ENCODE measurements at places on chromosomes 2 and 18.

DNA sequence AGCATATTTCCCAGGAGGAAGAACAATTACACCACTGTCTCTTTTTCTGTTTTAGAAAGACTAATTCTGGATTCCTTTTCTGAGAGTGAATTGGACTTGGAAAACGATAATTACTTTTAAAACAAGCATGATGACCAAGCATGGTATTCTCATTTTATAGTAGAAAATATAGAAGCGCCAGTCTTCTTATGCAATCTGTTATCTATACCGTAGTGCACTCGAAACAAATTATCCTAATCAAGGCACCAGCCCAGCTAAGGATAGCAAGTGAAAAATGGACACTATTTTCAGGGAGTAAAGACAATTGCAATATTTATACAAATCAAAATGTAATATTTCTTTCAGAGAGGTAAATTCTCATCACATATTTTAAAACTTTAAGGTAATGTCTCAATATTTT is 892.1 kb upstream of the POU3F3 start:
- DNase-seq, result no peak

DNA sequence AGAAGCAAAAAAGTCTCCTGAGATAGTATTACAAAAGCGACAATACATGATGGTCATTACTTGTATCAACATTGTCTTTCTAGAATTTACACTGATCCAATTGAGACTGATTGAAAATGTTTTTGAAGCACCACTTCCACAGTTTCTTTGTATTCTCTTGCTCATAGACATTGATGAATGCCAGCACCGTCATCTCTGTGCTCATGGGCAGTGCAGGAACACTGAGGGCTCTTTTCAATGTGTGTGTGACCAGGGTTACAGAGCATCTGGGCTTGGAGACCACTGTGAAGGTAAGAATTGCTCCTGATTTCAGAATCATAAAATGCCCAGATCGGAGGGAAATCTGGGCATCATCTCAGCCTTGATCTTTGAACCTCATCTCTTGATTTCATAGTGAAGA is 175.1 kb upstream of the RASGRP3 start:
- DNase-seq, result no peak

DNA sequence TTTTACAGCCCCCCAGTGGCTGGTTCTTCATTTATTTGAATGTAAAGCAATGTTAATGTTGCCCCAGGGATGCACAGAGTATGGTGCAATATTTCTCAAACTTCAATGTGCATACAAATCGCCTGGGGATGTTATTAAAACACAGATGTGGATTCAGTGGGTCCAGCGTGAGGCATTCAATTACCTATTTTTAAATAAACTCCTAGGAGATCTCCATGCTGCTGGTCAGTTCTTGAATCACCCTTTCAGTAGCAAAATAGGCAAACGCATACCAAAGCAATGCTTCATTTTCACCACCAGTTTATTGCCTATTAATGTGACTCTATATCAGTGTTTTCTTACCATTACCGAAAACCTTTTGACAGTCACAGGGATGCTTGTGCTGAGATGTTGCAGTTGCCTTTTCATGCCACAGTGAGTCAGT is 530.7 kb downstream of the CBLN2 start:
- DNase-seq, result no peak

DNA sequence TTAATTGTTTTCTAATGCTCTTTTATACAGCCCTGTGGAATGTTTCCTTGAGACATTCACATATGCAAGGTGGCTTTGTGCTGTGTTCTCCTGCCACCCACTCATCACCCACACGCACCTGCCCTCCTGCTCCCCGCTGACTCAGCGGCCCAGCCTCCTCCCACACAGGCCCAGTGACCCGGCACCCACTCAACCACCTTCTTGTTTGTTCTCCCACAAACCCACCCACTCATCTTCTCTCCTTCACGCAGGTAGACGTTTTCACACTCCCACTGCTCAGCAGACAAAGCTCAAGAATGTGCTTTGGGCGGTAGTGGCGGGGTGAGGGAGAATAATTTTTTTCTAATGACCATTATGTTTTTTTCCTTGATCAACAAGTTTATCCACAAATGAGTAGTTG is 28.6 kb upstream of the NEMP2 start:
- DNase-seq, result no peak

- peak; percentile 62 for DNase-seq
Measured at GRCh38 chr2:237693291-237693994, 66.1 kb downstream of the LRRFIP1 start.

- no peak for DNase-seq
Measured at GRCh38 chr18:69109686-69110085, 291.0 kb upstream of the DOK6 start.

DNA sequence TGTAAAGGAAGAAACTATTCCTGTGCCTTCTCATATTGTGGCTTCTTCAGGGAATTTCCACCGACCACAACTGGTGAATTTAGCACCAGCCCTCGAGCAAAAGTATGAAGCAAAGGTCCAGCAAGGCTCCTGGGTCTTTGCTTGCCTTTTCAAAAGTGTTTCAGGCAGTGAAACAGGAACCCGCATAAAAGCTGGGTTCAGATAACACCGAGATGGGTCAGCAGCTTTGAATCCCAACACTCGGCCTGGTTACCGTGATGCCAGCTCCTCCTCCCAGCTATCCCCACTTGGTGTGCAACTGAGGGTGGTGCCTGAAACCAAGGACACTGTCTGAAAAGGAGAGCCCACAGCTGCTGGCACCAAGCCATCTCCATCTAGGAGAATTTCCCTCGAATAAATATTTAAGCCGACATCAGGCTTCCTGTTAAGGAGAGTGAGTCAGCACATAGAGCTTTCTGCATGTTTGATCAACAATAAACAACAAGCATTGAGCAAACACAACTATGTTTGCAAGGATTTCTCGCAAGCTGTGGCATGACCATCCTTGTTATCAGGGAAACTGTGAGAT is 69.5 kb downstream of the ANTXR1 start:
- peak; percentile 87 for DNase-seq

GRCh38 chr2:9178904-9179571 is 27.6 kb upstream of the ASAP2 start:
- DNase-seq, result peak; percentile 72

DNA sequence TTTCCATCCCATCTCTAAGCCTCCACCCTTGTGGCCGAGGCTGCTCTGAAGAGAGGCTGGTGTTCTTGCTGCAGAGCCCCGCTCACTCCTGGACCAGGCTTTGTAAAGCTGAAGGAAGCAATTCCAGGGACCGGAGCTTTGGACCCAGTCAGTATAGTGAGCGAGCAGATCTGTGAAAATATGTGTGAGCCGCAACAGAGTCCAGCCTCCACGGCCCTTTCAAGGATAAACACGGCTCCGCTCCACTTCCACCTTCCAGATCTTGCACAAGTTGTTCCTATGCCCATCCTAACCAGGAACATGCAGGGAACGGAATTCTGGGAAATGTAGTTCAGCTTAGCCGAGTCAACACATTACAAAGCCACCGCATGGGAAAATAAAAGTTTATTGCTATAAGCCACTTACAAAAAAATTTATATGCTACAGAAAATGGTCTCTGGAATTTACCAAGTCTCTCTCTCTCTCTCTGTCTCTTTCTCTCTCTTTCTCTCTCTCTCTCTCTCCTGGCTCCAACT is 151.7 kb upstream of the ZNF521 start:
- DNase-seq, result peak; percentile 83

GRCh38 chr2:196440413-196440812 is 199.1 kb upstream of the CCDC150 start:
- DNase-seq, result no peak

GRCh38 chr2:172842511-172843265 is 107.0 kb downstream of the RAPGEF4 start:
- DNase-seq, result no peak

DNA sequence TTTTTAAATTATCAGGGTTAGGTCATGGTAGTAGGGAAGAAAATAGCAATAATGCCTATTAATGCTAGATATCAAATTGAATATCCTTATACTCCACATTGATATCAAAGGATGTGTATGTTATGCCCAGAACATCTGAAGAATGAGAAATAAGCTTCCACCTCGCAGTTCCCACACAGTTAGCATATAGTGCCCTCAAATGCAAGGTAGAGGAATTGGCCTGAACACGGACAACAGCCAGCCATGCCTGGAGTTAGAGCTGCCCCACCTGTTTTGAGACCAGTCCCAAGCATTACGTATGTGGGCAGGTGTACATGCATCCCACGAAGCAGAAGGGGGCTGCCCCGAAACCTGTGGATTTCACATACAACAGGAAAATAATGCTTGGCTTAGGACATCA is 79.6 kb downstream of the SUMO1 start:
- DNase-seq, result no peak

DNA sequence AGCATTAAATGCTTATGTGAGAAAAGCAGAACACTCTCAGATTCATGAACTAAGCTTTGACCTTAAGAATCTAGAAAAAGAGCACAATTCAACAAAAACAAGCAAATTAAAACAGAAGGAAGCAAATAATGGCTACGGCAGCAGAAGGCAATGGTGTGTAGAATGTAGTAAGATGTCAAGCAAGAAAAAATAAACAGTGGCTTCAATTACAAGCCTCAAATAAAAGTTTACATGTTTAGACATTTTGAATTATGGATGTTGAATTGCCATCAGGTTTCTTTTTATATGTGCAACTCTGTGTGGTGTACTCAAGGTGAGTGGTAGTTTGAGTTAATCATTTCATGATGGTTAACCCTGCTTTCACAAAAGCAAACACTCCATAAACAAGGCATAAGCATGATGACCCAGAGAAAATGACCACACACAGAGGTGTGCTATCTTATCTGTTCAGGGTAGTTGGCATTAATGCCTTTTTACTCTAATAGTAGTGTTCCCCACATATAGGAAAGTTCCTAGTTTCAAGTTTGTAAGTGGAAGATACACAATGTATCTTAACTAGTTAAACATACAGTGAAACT is 207.1 kb downstream of the FIGN start:
- DNase-seq, result no peak

DNA sequence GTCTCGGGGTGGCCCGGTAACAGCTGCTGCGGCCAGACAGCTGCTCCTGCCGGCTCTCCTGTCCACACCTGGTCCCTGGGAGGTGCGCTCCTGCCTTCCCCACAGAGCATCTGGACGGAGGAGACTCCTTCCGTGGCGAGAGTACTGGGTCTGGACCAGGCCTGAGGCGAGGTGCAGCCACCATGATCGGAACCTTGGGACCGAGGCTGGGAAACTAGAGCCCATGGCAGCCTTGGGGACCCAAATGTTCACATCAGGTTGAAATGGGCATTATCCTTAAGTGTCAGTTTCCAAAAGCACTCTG is 628 bp downstream of the GIGYF2 start:
- no peak for DNase-seq

DNA sequence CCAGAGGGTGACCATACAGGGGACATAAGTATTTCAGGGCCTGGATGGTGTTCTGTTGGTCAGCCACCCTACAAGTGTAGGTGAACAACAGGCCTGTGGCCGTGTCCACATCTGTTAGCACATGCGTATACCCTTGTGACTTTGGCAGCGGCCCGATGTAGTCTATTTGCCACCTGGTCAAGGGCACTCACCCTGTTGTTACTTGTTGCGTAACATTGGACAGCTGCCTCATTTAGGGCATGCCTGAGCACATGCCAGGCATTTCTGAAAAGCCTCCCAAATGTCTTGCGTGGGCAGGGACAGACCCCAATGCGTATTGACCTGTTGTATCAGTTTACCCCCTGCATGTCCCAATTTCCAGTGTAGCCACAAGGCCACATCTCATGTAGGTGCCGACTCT is 235.0 kb downstream of the MBD5 start:
- DNase-seq, result no peak

GRCh38 chr2:5749347-5749746 is 57.2 kb downstream of the SOX11 start:
- no peak for DNase-seq

- DNase-seq, result no peak
Measured at GRCh38 chr2:20635113-20635510, 15.8 kb downstream of the HS1BP3 start.

DNA sequence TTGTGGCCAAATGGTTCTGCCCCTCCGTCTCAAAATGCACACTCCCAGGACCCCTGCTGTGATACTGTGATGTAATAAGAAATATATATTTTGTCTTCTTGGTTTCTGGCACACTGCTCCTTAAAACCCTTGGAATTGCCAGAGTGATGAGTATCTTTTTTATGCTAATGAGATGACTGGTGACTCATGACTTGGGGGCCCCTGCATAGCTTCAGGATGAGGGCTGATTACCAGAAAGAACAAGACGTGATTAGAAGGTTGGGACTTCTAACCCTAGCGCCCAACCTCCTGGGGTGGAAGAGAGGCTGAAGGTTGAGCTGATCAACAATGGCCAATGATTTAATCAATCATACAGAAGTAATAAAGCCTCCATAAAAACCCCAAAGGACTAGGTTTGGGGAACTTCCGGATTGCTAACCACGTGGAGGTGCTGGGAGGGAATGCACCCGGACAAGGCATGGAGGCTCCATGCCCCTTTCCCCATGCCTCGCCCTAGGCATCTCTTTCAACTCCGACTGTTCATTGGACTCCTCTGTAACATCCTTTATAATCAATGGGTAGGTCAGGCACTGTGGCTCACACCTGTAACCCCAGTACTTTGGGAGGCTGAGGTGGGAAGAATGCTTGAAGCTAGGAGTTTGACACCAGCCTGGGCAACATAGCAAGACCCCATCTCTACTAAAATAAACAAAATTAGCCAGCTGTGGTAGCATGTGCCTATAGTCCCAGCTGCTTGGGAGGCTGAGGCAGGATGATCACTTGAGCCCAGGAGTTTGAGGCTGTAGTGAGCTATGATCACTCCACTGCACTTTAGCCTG is 89.1 kb downstream of the HS1BP3 start:
- peak; percentile 51 for DNase-seq

DNA sequence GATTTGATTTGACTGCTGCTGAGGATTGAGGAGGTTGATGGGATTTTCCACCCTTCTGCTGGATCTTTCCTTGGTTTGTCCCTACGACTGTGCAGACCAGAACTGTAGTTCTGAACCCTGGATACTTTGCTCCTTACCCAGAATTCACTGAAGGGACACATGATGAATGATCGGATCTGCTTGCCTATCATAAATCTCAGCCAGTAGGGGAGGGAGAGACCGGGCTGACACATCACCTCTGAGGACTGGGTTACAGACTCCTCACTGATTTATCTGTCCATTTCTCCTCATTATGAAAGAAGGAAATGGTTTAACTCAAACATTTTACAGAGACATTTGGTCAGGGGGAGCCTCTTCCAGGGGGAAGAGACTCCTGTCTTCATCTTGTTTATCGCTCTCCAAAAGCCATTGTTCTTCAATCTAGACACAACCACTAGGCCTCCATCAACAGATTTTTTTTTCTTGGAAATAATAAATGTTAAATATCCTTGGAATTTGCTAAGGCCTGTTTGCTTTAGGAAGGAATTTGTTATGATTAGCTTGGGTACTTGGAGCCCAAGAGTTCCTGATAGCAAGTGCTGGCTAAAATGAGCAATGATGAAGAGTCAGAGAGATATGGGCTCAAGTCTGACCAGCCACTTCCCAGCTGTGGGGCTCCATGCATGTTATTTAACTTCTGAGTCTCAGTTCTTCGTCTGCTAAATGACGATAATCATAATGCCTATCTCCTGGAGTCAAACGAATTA is 925.5 kb downstream of the SLC4A3 start:
- DNase-seq, result no peak

Data from dermis blood vessel endothelial cell (primary cell).